Smooth muscle cell of trachea (primary cell): ENCODE measurements at places on chromosomes 16 and 17. TPM values are rescaled to one million over a fixed set of nuclear protein-coding genes. Genes with fewer than 3 reads are reported as not detected.

NSRP1 gene
- 9.4 and 13.1 TPM in 2 replicates for total RNA-seq

RIPOR1 gene
- total RNA-seq: 39.4 and 47.1 TPM in 2 replicates

SLC16A13 gene
- 0.44 and 2.0 TPM in 2 replicates for total RNA-seq

BCO1 gene
- under 0.01 TPM in 1 of 2 replicates, not detected in the other for total RNA-seq

GLP2R gene
- under 0.01 TPM in 2 replicates for total RNA-seq

KRT32 gene
- total RNA-seq: not detected in 2 replicates

GPT2 gene
- 8.3 and 21.0 TPM in 2 replicates for total RNA-seq

KCNJ12 gene
- total RNA-seq: 0.15 and 3.6 TPM in 2 replicates
